ENCODE measurements at places on chromosomes 2 and 18.

DNA sequence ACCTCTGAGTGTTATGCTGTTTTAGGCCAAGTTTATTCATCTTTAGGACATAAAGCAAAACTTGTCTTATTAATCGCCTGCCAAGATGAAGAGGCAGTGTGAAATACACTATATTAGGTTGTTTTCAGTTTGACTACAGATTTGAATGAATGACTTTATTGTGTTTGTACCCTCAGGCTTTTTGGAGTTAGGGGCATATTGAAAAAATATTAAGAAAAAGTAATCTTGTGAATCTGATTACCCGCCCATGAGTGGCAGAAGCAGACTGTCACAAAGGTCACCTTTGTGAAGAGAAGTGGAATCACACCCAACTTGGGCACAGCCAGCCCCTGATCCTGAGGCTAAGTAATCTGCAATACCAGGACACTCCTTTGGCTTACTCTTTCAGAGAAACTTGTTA, 382.5 kb downstream of the NYAP2 start:
- DNase-seq: no peak

GRCh38 chr2:69097148-69097610, 84.2 kb downstream of the ANTXR1 start:
- no peak for DNase-seq

- DNase-seq: no peak
These were observed 36.9 kb downstream of the KCTD18 start for GRCh38 chr2:200472853-200473464.

DNA sequence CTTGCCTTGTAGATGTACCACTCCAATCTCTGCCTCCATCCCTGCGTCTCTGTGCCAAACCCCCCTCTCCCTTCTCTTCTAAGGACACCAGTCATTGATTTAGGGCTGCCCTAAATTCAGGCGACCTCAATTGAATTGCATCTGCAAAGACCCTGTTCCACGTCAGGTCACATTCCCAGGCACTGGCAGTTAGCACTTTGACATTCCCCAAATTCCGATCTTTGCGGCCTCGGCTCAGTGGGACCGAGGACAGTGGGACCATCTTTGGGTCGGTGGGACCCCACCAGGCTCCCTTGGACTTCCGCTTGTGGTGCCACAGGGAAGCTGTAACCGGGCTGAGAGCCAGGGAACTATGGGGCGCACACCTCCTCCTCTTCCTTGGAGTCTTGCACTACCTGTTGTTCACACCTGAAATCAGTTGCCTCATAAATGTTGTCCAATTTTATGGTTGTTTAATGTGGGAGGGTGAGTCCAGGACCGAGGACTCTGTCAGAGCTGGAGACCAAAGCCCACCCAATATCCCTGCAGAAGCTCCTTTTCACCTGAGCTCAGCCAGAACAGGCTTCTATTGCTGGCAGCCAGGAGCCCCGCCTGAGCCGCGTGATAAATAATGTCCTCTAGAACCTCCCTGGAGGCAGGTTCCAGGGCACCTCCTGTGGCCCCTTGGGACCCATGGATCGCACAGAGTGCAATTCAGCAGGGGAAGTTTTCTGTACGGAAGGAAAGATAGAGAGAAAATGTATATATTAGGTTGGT, 271.6 kb downstream of the EIPR1 start:
- DNase-seq: no peak

GRCh38 chr18:77478646-77479442, 229.2 kb downstream of the GALR1 start:
- DNase-seq: no peak

GRCh38 chr2:216257089-216257488, 115.2 kb downstream of the MARCHF4 start:
- no peak for DNase-seq

- no peak for DNase-seq
These were observed 646 bp downstream of the PHLPP1 start for GRCh38 chr18:62715759-62716615.

- no peak for DNase-seq
These were observed 150.4 kb downstream of the NR4A2 start for GRCh38 chr2:156182132-156182531.

DNA sequence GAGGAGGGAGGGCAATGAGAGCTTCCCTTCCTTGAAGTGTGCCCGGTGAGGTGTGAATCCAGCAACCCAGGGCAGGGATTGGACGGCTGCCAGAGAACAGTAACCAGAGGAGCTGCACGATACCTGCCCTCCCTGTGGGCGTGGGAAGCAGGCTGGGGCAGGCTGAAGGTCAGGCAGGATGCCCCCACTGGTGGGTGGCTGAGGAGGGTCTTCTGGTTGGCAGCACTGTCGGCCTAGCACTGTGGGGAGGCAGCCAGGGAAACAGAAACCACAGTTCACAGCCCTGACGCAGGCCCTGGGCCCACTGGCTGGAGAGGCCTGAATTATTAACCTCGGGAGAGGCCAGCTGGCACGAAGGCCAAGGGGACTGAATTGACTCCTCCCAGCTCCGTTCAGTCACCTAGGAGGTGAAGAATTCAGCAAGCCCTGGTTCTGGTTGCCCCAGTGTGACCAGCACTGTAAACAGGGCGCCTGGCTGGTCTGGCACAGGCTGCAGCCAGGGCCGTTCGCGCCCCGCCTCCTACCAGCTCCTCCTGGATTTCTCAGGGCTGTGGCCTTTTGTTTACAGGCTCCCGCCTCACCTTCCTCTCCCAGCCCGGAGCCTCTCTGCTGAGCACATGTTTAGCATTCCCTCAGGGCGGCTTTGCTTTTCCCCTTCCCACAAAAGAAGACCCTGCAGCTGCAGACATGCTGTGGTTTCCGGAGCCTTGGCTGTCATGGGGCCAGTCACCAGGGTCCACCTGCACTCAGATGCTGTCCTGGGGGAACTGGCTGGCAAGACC, 97.8 kb downstream of the B3GNT2 start:
- DNase-seq: no peak

- DNase-seq: no peak
These were observed 25.9 kb downstream of the MRO start for GRCh38 chr18:50793641-50794565.

GRCh38 chr18:39945076-39945475, 2010.0 kb upstream of the PIK3C3 start:
- DNase-seq: no peak

DNA sequence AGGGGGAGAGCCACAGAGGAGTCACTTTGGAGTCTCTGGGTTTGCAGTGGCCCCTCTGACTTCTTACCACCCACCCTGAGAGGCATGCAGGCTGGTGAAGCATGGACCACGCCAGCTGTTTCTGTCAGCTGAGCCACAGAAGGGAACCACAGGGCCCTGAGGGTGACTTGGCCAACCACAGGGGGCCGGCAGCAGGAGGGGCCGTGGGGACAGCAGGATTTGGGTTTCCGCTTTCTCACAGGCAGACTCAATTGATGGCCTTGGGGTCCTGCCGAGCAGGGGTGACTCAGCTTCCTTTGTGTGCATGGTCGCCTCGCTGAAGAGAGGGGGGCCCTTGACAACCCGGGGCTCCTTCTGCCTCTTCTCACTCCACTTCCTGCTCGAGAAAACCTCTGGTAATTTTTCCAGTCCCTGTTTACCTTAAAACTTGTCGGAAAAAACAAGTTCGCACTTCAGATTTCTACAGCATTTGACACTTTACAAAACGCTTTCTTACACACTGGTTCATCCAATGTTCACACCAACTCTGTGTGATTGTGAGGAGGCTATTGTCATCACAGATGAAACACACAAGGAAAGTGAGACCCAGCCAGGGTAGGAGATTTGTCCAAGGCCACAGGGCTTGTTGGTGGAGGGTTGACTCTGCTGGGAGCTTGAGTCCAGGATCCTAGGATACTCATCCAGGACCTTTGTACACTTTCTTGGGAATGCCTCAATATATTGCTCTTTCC, 311.2 kb downstream of the LPIN1 start:
- no peak for DNase-seq

- DNase-seq: peak; percentile 10
These were observed at the start of gene NXPH2 for GRCh38 chr2:138779781-138780445. TSS of gene NXPH2 (minus strand) at chr2:138780390. CDS start at chr2:138780241, 149 bp downstream.
